ENCODE measurements at places on chromosomes 2 and 18.
A peak's percentile ranks its signal among the peaks of the same experiment; 100 is the strongest.

GRCh38 chr2:126915903-126916302 lies 17.2 kb downstream of the TEX51 start:
- DNase-seq, result no peak

- DNase-seq, result no peak
Observed at GRCh38 chr2:6881046-6881445, 3.5 kb downstream of the RSAD2 start.

- no peak for DNase-seq
Observed at GRCh38 chr18:6728809-6729246, 688 bp upstream of the ARHGAP28 start.

GRCh38 chr2:27086724-27087593 lies at the start of gene KHK:
Gene KHK (plus strand): TSS chr2:27086772. CDS start chr2:27087260, 488 bp downstream.
- no peak for DNase-seq

DNA sequence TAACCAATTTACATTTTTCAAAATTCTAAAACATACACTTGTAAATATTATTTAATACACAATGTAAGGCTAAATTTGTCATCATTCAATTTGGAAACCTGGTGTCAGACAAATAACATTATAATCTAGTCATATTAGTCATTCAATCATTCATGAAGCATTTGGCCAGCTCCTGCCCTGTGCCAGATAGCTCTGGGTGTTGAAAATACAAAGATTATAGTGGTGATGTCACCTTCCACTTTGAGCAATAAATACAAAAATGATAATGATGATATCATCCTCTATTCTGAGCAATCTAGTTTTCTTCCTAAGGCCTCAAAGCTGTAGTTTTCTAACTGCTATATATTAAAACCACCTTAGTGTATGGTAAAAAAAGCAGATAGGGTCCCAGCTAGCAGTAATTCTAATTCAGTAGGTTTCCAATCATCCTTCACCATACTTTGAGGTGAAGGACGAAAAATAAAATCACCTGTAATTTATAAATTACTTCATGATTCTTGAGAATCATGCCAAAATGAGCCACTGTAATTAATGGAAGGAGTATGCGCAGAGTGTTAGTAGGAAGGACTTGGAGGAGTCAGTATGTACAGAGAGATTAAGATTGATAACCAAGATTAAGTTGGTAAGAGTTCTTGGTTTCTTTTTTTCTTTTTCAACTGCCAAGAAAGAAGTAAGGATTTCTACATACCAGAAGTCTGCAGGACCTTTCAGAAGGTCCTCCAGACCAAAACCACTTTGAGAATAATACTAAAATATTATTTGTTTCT lies 23.2 kb downstream of the MEMO1 start:
- no peak for DNase-seq

GRCh38 chr2:12032398-12032797 lies 286.0 kb downstream of the LPIN1 start:
- no peak for DNase-seq

- DNase-seq, result no peak
Observed at GRCh38 chr2:129369437-129369836, 610.0 kb upstream of the RAB6C start.

GRCh38 chr2:232611559-232612218 lies 21.7 kb upstream of the EFHD1 start:
- peak; percentile 44 for DNase-seq

GRCh38 chr2:64799592-64800252 lies 146.0 kb upstream of the SERTAD2 start:
- DNase-seq, result no peak
